Esophagus squamous epithelium (tissue), 5 donors: ENCODE measurements at places on chromosomes 2 and 18. TPM values are rescaled to one million over a fixed set of nuclear protein-coding genes. Genes with fewer than 3 reads are reported as not detected.

DNA sequence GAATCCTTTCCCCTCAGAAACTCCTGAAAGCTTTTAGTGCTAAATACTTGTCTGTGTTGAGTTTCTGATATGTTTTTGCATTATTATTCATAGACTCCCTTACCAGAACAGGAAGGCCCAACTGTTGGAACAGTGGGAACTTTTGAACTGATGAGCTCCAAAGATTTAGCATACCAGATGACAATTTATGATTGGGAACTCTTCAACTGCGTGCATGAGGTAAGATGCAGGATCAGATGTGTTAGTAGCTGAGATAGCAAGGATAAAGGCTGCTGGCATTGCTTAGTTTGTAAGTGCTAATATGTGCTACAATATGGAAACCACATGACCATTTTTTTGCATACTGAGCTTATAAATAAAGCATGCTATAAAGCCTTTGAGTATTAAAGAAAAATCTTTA, 49.2 kb upstream of the MAP3K20 start:
- H3K36me3 ChIP-seq: no peaks in the 10 kb centered on the region
- no peak for DNase-seq
- no peak overlapping the region for H3K4me3 ChIP-seq
- H3K27me3 ChIP-seq: no peaks in the 10 kb centered on the region
- peaks cover 7% of the 10 kb centered on the region for H3K4me1 ChIP-seq

Gene TMEM87B
- 30.0 TPM for total RNA-seq

Gene GREB1L
- 0.95 TPM for total RNA-seq

DNA sequence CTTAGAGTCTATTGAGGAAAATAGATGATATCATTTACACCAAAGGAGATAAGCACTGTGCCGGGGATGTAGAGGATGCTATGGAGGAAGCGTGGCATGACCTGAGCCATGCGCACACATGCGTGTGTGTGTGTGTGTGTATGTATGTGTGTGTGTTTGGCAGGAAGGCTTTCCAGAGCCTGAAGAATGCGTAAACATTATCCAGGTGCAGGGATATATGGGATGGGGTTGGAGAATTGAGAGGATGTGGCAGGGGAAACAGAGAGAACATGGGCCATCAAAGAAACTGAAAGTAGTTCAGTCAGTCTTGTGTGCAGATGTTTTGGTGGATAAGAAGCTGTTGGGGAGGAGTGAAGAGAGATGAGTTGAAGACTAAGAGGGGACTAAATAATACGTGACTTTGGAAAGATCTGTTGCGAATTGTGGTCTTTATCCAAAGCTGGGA, 9.3 kb upstream of the STAT1 start:
- no peak overlapping the region for H3K4me3 ChIP-seq
- DNase-seq: no peak
- H3K27ac ChIP-seq: no peak overlapping the region

- no peaks in the 10 kb centered on the region for H3K4me1 ChIP-seq
- H3K27me3 ChIP-seq: no peaks in the 10 kb centered on the region
- H3K27ac ChIP-seq: no peak overlapping the region
These were observed 104.2 kb upstream of the RND3 start for GRCh38 chr2:150591496-150592285.

GRCh38 chr2:164890544-164890943, 48.9 kb upstream of the COBLL1 start:
- no peak for DNase-seq
- H3K4me3 ChIP-seq: no peak overlapping the region
- no peaks in the 10 kb centered on the region for H3K36me3 ChIP-seq
- no peaks in the 10 kb centered on the region for H3K4me1 ChIP-seq
- H3K27me3 ChIP-seq: no peaks in the 10 kb centered on the region
- no peak overlapping the region for H3K27ac ChIP-seq

- H3K4me3 ChIP-seq: no peak overlapping the region
- no peaks in the 10 kb centered on the region for H3K36me3 ChIP-seq
- no peak for DNase-seq
- H3K27me3 ChIP-seq: no peaks in the 10 kb centered on the region
- no peak overlapping the region for H3K27ac ChIP-seq
These were observed 289.8 kb upstream of the PIK3C3 start for GRCh38 chr18:41665210-41665609.
